Right atrium auricular region (tissue), 2 donors: ENCODE measurements at places on chromosomes 7 and 10.

DNA sequence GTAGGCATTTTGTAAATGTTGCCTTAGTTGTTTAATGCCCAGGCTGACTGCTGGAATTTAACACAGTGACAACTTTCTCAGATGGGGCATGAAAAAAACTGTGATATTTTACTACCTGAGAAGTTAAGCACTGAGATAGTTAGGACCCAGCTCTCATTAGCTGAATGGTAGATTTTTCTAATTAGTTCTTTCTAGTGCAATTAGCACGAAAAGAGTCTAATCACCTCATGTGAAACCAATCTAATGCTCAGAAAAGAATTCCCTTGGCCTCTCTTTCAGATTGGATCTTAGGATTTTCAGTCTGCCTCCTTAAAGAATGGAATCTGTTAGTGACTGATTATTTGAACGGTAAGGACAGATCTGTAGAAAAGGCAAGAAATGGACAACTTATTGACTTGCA is 743.2 kb downstream of the AUTS2 start:
- no peak for DNase-seq

DNA sequence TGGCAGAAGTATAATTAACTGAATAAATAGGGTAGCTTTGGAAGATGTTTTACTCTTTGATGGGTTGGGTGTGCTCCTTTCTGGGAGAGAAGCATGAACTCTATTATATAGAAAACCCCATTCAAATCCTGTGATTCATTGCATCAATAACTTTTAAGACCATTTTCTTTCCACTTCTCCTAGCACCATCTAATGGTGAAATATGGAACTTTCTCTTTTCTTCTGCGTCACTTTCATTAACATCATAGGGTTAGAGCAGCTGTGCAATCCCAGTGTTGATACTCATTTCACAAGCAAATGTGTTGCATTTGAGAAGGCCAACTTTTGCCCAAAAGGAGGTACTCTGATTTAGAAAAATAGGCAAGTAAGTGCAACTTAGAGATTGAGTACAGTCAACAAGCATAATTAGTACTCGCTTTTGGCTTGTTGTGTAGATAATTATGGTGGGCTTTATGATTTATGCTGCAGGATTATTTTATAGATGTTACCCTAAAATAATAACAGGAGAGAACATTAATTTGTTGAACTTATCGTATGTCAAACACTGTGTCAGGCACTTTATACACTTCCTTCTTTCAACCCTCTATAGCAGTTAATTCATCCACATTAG is 92.9 kb downstream of the CPED1 start:
- DNase-seq, result no peak

DNA sequence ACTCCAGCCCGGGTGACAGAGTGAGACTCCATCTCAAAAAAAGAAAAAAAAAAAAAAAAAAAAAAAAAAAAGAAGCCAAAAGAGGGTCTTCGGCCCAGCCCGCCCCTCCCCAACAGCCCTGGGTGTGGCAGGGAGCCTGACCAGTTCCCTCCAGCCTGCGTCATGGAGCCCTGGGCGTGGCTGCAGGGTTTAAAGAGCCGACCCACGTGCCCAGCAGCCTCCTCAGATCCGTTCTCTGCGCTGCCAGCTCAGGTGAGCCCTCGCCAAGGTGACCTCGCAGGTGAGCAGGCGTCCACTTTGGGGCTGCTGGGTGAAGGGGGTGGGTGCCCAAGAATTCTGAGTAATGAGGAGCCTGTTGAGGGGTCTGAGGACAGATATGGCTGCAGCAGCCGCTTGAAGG is at the start of gene FXYD4:
Gene FXYD4, plus strand, starts transcription at position 219 of the 400 bp plus-strand sequence. CDS start 2,111 bp downstream, outside the sequence.
- no peak for DNase-seq

- no peak for DNase-seq
Measured at GRCh38 chr10:132520177-132520811, 17.3 kb upstream of the INPP5A start.

- DNase-seq, result no peak
Measured at GRCh38 chr10:114239117-114239993, at the start of gene VWA2. Gene VWA2, plus strand, starts transcription at chr10:114239254. Its CDS starts 9,460 bp downstream, at chr10:114248714.

DNA sequence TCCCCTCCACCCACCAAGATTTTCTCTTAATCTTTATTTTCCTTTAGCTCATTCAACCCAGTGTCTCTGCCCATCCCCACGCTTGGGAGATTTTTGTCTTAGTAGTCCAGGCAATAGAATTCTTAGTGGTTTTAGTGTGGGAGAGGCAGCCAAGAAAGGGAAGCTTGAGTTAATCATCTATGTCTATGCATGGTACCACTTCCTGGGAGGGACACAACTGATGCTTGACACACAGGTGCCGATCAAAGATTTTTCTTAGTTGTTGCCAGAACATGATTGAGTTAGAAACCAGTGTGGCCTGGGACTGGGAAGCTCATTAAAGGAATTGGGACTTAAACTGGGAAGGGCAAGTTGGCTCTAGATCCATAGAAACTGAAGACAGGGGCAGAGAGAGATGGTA is 3.1 kb downstream of the STRA8 start:
- DNase-seq, result no peak

DNA sequence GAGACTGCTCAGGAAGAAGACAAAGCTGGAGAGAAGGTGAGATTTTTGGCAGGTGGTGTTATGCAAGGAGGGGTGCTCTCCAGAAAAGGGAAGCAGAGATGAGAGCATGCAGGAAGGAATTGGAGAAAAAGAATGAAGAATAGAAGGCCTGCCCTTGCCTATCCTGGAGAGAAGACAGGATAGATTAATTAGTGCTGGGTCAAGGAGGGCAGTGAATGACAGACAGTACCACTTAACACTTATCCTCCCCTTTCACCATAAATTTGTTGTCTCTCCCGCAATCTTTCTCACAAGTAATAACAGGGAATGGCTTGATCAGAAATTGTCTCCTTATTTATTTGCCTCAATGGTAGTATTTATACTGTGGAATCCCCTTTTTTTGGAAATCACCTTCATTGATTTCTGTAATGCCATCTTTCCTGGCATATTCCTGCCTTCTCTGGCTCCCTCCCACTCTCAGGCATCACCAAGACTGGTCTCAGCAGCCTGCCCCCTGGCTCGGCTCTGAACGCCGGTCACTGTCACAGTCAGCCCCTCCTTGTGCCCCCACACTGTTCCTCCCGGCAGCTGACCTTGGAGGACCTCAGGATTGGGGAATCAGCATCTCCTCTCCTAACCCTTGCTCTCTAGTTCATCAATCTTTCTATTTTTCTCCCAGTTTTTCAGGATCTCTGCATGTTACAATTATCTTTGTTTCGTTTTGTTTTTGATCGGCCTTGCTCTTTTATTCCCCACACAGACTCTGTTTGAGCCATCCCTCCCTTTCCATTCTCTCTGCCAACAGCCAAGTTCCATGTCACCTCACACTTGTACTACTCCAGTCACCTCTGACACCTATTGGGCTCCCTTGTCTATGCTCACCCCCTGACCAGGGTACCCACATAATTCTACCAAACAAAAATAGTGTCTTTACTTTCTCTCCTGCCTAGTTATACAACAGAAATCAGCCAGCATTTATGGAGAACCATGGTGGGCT is 294.2 kb downstream of the PLXDC2 start:
- no peak for DNase-seq

GRCh38 chr7:26857506-26858240 is 6.7 kb downstream of the SKAP2 start:
- DNase-seq, result no peak

DNA sequence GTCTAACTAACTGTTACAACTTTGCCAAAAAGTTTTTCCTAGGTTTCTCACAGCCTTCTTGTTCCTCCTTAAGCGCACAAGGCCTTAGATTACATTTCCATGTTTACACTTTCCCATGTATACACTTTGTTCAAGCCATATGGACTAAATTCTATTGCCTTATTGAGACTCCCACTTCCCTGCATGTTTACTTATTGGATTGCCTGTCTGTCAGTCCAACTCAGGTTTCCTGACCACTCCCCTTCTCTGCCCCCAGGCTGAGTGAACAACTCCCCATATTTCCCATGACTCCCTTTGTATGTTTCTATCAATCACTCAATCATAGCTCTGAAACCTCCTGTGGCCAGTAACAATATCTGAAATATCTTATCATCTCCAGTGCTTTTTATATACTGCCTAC is 43.0 kb downstream of the SLC25A40 start:
- no peak for DNase-seq

DNA sequence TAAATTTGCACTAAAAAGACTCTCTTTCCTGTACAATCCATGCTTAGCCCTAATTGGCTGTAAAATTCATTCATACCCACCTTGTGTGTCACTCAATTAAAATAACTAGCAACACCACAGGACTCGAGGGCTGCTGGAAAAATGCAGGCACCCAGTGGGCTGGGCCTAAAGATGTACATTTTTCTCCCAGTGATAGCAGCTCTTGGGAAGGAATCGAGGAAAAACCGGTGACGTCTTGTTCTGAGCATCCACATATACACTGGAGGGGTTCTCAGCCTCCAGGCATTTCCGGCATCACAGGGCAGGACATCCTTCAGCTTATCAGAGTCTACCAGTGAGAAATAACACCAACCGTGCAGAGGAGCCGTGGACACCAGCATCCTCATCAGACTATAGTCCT is 85.8 kb upstream of the PITRM1 start:
- DNase-seq, result no peak

- peak; percentile 93 for DNase-seq
Measured at GRCh38 chr7:22854158-22855048, 31.8 kb upstream of the TOMM7 start.

DNA sequence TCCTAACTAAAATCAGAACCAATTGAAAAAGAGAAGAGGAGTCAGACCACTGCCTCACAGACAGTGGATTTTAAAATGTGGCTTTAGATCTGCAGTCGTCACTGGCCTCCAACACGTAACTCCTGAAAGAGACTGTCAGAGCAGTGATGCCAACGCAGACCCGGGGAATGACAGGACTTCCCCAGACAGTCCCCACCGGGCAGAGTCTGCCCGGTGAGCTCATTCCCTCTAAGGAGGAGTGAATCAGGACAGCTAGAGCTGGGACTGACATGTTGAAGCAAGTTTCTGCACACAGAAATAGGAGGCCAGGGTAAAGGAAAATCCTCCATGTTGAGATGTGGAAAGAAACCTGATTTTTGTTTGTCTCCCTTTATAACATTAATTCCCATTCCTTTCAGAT is 105.0 kb downstream of the TES start:
- no peak for DNase-seq

DNA sequence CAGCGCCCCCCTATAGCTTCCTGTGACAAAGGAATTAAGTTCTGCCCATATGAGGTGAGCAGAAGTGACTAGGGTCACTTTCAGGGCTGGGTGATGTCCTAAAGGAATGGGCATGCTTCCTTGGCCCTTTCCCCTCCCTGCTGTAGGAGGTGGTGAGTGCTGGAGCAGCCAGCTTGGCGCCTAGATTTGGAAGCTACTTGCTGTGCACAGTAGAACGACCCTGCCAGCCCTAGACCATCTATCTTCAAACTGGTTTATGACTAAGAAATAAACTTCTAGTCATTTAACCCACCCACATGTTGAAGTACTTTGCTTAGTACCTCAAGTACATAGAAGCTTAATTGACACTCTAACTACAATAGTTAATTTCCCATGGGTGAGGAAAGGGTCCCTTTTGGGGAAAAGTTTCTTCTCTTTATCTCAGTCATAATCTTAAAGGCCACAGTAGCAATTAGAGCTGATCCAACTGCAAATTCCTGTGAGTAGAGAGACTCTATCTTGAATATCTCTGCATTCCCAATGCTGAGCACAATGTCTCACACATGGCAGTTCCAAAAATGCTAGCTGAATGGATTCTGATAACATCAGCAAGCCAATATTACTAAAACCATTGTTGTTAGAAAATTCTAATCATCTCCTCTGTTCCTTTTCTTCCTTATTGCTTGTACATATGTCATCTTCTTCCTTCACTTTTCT is 227.2 kb downstream of the RELN start:
- no peak for DNase-seq

GRCh38 chr10:58305821-58306220 is 29.0 kb upstream of the UBE2D1 start:
- no peak for DNase-seq

DNA sequence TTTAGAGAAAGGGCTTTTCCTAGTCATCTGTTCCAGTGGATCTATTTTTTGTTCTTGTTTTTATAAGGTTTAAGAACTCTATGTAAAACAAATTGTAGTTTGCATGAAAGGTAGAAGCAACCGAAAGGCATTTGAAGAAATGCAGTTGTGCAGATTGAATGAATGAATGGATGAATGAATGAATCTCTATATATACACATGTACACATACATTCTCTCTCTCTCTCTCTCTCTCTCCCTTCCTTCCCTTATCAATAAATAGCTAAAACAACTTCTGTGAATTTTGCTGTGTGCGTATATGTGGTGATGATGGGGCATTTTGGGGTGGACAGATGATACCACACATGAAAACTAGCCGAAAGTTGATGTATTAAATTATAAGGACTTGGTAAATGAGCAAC is 32.4 kb downstream of the ANLN start:
- no peak for DNase-seq

DNA sequence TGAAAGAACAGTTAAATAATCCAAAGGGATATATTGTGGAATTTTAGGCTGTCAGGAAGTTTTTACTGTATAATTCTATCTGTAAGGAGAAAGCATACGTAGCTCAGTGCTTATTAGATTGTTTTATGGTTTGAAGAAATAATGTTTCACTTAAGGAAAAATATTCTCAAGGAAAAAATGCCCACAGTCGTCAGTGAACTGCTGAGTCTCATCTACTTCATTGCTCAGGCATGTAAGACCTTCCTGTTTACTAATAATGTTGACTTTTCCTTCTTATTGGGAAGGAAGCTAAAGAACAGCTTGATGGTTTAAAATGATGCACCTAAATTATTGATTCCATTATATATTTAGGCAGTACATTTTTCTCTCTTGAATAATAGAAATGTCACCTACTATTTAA is 304.2 kb downstream of the SDK1 start:
- DNase-seq, result no peak

DNA sequence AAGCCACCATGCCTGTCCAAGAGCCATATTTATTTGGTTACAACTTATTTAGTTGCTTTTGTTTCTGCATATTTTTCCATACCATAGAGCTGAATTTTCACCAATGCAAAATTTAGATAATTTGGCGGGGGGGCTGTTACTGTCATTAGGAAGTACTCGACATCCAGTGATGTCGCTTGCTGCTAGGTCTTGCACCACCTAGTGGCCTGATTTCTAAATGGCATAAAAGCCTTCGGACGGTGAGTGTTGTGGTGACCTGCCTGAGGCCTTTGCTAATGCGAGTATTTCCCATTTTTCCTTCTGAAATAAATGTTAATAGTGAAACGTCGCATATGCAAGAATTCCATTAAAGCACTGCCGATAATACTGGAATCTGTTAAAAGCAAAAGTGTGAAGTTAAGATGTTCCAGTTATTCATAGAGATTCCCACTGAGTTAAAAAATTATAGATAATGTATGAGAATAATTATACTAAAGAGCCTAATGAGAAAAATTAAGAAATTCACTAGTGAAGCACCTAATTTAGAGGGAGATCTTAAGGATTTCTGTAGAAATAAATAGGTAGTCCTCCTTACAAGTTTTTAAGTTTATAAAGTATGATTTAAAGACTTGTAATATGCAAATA is 86.1 kb upstream of the DNAJB6 start:
- no peak for DNase-seq

DNA sequence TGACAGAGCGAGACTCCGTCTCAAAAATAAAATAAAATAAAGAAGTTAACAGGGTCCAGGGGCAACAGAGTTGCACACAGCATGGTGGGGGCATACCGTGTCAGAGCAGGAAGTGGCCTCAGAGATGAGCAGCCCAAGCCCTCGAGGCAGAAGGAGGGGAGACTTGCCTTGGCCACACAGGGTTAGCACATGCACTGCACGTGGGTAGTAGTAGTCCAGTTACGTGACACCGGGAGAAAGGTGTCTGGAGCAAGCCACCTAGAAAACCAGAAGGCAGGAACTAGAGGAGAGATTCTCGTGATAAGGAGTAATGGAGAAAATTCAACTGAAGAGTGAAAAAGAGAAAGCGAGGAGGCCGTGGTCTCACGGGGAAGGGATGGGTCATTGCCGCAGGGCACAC is 9.8 kb upstream of the DENND2A start:
- DNase-seq, result no peak
